ENCODE measurements at places on chromosomes 7 and 10.

- no peak for DNase-seq
Observed at GRCh38 chr7:27191833-27192545, 7.0 kb upstream of the HOXA11 start.

DNA sequence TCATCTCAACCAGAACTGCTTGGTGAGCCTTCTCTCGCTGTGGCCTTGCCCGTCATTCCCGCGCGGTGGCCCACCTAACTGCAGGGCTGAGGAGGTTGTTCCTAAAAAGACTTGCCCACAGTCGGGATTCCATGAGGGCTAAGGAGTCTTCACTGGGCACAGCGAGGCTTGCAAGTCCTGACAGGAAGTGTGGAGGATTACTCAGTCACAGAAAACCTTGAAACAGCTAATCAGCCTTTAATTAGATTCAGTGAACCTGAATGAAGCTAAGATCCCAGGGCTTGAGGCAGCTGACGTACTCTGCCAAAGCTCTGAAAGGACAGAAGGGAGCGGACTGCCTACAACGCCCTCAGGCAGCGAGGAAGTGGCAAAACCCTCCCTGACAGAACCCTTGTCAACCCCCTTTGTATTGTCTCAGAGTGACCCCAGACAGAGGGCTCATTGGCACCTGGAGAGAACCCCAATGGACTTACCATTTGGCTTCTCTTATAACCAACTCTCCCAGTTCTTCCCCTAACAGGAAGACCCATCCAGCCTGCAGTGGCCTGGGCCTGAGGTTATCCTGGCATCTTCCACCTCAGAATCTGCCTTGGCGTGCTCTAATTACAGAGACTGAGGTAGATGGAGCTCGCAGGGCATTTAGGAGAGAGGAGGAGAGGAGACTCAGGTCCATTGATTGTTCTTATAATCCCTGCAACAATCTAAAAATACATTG lies 2.5 kb upstream of the LAMB4 start:
- DNase-seq: peak; percentile 31

- DNase-seq: no peak
Observed at GRCh38 chr7:43559171-43559945, 23.6 kb upstream of the STK17A start.

DNA sequence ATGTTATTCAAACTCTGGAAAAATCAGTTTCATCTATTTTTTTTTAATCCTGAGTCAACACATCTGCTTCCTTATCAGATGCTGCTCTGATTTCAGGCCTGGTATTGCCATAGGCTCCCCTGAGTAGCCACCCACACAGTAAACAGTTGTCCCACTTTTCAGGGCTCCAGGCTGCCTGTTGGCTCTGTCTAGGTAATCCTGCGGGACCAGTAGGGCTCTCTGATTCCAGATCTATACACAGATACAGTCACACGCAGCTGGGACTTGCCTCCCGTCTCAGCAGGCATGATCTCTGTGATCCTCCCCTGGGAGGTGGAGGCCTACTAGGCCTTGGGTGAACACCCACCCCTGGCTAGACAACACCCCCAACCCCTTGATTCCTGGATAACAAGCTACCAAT lies 206.1 kb downstream of the CREB5 start:
- DNase-seq: no peak

- DNase-seq: no peak
Observed at GRCh38 chr10:79071396-79071923, 2.7 kb downstream of the ZMIZ1 start.

DNA sequence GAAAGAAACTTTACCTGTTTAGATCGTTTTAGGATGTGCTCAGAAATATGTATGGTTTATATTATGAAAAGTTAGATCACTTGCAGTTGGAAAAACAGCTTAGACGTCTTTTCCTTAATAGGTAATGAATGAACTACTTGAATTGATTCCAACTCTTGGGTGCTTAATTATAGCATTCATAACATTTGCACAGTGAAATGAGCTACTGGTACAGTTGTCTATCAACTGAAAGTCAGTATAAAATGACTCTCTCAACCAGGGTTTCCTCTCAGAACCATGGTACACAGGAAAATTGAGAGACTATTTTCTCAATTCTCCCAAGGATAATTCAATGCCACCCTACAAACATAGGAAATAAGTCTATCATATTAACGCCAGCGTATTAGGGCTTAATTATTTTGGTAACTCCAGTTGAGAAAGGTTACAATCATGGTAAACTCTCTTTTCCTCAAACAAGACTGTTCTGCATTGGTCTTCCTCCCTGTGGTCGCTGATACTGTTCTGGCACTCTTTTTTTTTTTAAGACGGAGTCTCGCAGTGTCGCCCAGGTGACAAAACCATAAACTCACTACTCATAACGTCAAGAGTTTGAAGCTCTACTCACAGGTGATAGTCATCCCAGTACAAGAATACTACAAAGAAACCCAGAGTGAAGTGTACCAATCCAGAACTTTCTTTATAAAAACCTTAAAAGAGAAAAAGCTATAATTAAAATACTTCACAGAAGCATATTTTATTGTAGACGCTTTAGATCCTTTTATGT lies 2.0 kb downstream of the ANLN start:
- DNase-seq: no peak

GRCh38 chr7:158849768-158850544 lies 6.4 kb upstream of the DYNC2I1 start:
- no peak for DNase-seq

DNA sequence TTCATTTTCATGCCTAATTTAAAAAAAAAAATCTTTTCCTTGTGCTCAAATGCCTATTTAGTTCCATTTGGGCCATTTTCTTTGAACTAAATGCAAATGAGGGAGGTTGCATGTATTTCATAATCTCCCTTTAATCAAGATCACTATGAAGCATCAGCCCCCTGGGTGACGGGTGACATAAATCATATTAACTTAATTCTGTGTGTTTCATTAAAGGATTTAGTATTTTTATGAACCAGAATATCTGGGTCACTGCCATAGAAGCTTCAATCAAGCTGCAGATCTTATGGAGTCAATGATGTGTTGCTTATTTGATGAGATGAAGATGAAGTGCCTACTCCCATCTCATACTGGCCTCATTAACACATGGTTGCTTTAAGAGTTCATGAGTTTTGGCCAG lies 301.9 kb upstream of the PRKCQ start:
- DNase-seq: no peak

DNA sequence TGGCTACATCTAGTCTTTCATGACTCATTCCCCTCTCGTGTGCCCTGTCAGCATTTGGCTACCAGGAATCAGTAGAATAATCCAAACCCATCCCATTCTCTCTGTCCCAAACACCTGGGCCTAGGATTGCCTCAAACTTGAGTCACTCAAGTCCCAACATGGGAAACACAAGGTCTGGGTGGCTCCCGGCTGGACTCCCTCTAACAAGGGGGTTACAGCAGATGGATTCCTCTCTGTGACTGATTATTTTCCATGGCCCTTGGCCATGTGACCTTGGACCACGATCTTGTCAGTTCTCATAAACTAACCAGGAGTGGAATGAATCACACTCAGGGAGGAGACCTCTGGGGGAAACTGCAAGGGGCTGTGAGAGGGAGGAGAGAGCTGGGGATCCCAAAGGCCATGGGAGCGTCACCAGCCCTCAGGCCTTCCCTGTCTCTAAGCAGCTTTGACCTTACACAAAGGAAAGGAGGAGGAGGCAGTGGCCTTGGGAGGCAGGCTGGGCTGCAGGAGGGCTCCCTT lies 533.1 kb downstream of the KCNMA1 start:
- DNase-seq: peak; percentile 26

DNA sequence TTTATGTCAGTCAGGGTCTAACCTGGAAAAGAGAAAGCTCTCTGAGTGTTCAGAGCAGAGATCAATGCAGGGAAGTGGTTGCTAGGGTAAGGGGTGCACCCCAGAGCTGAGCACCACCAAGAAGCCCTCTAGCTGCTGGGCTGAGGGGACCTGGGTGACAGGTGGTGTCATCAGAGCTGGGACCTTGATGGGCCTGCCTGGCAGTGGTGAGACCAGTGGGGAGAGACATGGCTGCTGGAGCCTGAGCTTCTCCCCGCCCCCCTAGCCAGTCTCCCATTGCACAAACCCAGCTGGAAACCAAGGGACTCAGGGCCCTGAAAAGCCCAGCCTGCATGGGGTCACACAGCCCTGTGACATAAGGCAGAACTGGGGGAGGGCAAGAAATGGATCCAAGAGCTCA lies 49.1 kb upstream of the OSBPL3 start:
- no peak for DNase-seq

DNA sequence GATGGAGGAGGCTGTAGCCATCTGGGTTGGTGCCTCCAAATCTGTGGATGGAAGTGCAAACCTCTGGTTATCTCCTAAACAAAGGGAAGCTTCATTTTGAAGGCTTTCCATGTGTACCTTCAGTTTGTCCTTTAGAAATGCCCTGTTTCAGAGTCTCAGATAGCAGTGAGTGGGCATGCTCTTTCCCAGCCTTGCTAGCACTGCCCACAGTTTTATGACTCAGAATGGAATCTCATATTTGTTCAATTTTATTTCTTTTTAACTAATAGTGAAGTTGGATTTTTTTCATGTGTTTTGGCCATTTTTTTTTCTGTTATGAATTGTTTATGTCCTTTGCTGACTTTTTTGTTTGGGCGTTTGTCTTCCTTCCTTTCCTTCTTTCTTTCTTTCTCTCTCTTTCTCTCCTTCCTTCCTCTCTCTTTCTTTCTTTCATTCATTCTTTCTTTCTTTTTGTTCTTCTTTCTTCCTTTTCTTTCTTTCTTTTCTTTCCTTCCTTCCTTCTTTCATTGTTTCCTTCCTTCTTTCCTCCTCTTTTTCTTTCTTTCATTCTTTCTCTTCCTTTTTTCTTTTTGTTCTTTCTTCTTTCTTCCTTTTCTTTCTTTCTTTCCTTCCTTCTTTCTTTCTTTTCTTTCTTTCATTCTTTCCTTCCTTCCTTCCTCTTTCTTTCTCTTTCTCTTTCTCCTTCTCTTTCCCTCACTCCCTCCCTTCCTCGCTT lies 25.6 kb downstream of the PRF1 start:
- DNase-seq: no peak

GRCh38 chr7:23234569-23235296 lies 11.8 kb upstream of the GPNMB start:
- DNase-seq: no peak

GRCh38 chr7:112172870-112173567 lies 33.2 kb downstream of the DOCK4 start:
- no peak for DNase-seq

DNA sequence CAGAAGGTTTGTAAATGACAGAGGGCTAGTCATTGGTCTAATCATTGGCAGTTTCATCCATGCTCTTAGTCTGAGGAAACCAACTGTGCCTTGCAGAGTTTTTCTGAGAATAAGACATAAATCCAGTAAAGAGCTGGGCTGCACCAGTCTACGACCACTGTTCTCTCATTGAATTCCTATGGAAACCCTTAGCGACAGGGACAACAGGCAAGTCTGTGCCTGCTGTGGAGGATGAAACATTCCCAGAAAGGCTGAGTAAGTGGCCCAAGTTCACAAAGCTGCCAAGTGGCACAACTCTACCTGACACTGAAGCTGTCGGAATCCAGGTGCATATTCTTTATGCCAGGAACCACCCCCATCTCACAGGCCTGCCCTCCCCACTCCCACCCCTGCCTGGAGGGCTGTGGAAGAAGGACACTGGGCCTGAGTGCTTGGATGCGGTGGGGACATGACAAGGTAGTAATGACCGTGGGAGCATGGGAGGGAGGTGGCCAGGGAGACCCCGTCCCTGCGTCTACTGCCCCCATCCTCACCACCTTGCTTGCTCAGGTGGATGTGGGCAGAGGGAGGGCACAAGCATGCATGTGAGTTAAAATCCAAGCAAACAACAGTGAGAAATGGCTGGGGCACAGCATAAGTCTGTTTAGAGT lies 58.0 kb downstream of the VSTM4 start:
- DNase-seq: no peak

DNA sequence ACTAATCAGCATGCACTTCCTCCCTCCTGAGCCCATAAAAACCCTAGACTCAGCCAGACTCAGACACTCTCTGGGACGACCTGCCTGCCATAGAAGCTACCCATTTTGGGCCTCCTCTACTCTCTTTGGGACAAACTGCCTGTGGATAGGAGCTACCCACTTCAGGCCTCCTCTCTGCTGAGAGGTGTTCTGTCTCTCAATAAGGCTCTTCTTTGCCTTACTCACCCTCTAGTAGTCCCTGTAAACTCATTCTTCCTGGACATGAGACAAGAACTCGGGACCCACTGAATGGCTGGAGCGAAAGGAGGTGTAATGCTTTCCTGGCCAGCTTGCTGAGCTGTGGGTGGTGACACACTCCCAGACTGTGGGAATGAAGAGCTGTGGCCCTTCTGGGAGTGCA lies 424.8 kb upstream of the FZD8 start:
- no peak for DNase-seq

DNA sequence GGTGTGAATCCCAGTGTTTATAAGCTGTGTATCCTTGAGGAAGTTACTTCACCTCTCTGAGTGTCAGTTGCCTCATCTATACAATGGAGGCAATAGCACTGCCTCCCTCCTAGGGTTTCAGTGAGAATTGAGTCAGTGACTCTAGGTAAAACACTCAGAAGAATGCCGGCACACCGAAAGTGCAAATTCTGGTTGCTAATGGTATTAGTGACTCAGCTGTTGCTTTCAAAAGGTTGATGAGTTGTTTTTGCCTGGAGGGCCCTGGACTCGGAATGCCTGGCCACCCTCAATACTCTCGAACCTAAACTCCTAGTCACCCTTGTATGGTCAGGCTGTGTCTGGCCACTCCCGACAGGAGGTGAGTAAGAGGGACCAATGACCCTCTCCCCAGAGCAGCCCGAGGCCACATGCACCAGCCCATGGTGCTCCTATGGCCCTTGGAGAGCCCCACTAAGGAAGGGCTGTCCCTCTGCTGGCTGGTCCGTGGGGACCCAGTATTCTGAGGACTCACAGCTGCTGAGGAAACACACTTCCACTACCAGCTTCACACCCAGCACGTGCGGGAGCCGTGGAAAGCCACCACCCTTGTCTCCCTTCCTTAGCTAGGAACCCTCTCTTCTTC lies 60.2 kb downstream of the CALML3 start:
- peak; percentile 85 for DNase-seq

DNA sequence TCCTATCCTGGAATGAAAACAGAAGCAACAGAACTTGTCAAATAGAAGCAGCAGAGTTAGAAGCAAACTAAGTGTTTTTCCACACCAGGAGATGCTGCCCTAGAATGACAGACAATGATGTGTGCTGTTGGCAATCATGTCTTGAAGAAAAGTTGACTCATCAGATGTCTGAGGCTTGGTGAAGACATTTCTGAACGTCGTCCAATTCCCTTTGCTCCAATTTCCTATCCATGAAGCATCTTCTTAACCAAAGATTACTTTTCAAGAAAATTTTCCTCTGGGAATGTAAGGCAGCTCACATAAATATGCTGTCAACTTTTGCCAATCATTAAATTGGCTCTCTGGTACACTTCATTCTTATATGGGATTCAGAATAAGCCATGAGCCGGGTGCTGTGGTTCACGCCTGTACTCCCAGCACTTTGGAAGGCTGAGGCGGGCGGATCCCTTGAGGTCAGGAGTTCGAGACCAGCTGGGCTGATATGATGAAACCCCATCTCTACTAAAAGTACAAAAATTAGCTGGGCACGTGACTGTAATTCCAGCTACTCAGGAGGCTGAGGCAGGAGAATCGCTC lies 34.6 kb downstream of the MALSU1 start:
- peak; percentile 76 for DNase-seq

Measured in non-pigmented ciliary epithelial cell (primary cell).